Activated CD4-positive, alpha-beta T cell treated with anti-CD3 and anti-CD28 coated beads for 4 hours (primary cell): ENCODE measurements at places on chromosomes 5 and 9.

DNA sequence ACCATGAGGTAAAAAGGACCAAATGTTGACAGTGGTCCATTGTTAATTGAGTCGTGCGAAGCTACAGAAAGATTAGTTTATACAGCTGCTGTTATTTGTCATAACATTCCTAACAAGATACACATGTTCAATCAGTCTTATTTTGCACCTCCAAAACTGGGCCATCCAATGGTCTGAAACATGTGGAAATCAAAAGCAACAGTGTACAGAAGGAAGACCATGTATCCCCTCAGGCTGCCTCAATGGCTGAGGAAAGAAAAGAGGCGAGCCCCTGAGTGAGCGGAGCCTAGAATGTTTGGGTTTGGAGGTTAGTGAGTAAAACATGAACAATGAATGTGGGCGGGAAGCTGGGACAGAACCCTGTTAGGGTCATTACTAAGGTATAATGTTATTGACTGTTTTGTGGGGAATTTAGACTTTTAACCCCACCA lies 35.6 kb downstream of the NFIB start:
- DNase-seq: no peak

- no peak for DNase-seq
These were observed 17.3 kb downstream of the ADGRD2 start for GRCh38 chr9:124467410-124468060.

DNA sequence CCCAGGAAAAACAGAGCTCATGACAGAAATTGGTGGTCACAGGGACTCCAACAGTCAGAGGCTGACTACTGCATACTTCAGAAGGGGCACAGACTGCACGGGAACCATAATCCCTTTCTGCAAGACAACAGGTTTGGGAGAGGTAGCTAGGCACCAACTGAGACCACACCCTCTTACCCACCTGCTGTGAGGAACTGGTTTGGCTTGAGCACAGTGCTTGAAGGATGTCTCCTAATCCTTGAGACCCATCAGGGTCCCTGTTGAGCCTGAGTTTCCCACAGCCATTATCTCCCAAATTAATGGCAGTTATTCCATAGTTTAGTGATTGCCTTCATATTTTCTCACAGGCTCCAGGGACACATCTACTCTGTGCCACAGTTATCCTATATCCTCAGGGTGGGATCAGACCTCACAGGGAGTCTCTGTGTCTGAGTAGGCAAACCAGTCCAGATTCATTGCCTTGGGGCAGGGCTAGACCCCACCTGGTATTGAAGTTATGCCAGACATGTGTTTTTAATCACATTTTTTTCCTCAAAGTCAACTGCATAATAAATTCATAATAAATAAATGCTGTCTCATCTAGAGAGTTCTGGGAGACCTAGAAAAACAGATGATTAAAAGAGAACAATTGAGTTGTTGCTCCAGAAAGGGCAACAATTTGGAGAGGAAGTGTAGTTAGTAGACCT lies 9.3 kb upstream of the CAST start:
- no peak for DNase-seq

DNA sequence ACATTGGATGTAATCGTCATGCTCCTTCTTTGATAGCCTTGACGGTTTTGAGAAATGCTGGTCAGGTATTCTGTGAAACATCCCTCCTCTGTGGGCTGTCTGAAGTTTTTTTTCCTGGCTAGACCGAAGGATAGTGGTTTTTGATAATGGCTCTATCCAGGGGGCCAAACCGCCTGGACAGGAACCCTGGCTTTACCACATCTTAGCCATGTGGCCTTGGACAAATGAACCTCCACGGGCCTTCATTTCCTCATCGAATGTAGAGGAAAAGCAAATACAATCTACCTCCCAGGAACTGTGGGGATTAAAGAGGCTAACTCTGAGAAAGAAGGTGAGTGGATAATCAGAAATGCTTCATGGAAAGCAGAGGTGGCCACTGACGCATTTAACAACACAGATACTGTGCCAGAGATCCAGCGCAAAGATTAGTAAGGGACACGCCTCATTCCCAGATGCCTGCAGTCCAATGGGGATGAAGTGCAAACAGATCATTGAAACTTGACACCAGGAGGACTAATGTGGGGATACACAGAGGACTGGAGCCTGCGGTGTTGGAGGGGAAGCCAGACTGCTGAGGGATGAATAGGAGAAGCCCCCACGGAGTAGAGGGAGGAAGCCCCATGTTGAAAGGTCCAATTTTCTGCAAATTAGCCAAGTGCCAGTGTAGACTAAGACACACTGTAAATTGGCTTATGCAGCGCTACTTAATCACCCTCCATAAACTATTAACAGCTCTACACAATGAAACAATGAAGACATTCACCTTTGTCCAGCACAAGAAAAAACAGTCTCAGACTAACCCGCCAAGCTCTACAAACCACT lies 41.6 kb downstream of the MYO10 start:
- no peak for DNase-seq

- DNase-seq: peak; percentile 53
These were observed 29.6 kb upstream of the UBAC1 start for GRCh38 chr9:135990468-135991429.

DNA sequence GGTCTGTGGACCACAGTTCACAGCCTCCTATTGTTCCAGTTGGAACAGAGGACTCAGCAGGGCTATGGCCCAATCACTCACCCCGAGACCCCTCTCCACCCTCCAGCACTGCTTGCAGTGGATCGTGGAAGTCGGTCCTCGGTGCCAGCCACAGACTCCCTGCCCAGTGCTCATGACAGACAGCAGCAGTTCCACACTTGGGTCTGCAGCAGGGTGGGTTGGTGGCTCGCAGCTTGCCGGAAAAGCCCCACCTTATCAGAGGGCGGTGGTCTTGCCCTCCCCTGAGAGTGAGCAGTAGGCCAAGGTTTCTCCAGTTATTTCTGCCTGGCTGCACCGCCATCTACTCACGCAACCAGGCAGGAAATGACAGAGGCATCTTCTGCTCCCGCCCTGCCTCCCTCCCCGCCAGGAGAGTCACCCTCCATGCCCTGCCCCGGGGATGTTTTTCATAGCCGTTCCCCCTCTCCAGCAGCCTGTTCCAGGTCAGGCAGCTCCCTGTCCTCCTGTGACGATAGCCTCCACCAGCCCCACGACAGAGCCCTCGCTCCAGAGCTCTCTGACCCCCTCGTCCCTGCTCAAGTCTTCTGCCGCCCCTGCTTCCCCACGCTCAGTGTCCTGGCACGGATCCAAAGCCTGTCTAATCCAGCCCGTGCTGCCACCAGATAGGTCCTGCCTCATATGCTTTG lies 34.5 kb downstream of the UNC5A start:
- DNase-seq: no peak
